NCI-H2107 (cell line): ENCODE measurements at places on chromosomes 6 and 20.

DNA sequence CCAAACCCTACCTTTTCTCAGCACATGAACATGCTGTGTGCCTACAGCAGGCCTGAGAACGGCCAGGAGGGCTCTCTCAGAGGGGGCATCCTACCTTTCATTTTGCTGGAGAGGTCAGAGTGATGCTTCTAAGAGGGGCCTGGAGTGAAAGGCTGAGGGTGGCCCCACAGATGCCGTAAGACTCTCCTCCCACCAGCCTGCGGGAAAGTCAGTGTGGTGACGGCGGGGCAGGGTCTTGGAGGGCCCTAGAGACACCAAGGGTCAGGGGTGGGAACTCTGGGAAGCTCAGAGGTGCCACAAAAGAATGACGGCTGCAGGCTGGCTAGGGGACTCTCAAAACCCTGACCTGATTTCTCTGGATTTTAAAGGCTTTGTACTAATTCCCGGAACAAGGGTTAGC lies 107.6 kb downstream of the SLC23A2 start:
- no peak for DNase-seq

GRCh38 chr20:37901654-37902503 lies 1.0 kb upstream of the VSTM2L start:
- DNase-seq: no peak

DNA sequence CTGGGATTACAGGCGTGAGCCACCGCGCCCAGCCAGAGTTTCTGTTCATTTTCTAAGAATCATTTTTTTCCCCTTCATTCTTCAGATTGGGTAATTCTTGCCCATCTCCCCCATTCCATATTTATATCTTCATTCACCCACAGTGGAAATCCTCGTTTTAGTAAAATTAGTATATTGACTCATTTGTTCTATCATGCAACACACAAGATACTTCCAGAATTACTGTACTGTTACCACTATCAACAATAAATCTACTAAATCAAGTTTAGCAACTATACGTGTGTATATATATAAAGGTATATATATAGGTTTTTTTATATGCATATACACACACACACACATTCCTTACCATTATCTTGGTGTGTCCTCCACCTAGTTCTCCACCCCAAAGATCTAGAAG lies 41.2 kb upstream of the KCNG1 start:
- no peak for DNase-seq

GRCh38 chr6:31266567-31267360 lies 5.1 kb downstream of the HLA-C start:
- no peak for DNase-seq

GRCh38 chr6:88517737-88518136 lies 351.6 kb upstream of the CNR1 start:
- no peak for DNase-seq

GRCh38 chr20:37408302-37409193 lies 62.6 kb downstream of the SRC start:
- no peak for DNase-seq

DNA sequence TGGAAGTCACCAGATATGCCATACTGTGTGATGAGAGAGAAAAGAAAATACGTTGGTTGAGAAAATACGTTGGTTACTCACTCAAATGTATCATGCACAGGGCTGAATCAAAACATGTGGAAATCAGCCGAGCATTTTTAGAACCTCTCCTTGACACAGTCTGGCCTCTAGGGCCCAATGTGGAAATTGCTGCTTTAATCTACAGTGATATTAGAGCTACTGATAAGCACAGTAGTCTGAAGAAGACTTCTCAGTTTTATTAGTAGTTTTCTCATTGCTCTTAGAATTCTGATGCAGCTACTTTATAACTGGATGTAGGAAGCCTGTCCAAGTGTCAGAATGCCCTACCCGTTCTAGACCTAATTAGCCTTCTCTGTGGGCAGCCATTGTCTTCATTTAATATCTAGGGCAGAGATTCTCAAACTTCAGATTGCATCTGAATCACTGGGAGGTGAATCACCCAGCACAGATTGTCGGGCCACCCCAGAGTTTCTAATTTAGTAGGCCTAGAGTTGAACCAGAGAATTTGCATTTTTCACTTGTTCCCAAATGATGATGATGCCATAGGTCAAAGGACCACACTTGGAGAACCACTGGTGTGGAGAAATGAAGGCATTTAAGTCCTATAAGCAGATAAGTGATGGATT lies 229.1 kb downstream of the PLCB1 start:
- DNase-seq: no peak

DNA sequence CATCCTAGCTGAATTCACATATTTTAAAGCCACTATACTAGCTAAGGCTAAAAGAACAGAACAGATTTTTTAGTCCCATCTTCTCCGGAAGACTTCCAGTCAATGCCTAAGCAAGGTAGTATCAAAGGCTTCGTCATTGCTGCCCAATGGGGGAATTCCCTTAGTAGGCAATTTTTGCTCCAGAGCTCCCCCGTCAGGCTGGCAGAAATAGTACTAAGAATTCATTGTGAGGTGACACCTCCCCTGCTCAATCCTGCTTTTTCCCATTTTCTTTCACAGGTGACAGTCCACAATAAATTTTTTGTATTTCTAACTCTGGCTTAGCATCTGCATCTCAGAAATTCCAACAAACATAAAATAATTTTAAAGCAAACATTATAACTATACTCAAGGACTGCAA lies 52.8 kb upstream of the SRSF6 start:
- no peak for DNase-seq

GRCh38 chr6:44422531-44422930 lies 35.0 kb downstream of the CDC5L start:
- no peak for DNase-seq

GRCh38 chr20:2773812-2774211 lies 26.6 kb downstream of the CPXM1 start:
- no peak for DNase-seq

DNA sequence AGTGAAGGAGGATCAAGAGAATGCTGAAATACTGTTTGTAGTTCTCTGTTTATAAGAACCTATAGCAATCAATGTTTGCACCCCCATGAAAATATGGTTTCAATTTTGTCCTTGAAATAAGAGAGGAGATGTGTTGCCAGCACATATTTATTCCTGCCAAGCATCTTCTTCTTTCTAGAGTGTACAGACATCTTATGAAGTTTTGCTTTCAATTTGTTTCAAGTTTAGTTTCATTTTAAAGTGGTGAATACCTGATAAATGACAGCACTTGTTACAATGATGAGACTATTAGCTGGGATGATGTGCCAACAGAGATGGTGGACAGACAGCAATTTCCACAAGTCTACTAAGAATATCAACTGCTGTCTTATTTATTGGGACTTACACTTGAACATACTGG lies 39.2 kb upstream of the CENPW start:
- DNase-seq: no peak

GRCh38 chr6:26126394-26127235 lies 39.4 kb downstream of the HFE start:
- DNase-seq: no peak

DNA sequence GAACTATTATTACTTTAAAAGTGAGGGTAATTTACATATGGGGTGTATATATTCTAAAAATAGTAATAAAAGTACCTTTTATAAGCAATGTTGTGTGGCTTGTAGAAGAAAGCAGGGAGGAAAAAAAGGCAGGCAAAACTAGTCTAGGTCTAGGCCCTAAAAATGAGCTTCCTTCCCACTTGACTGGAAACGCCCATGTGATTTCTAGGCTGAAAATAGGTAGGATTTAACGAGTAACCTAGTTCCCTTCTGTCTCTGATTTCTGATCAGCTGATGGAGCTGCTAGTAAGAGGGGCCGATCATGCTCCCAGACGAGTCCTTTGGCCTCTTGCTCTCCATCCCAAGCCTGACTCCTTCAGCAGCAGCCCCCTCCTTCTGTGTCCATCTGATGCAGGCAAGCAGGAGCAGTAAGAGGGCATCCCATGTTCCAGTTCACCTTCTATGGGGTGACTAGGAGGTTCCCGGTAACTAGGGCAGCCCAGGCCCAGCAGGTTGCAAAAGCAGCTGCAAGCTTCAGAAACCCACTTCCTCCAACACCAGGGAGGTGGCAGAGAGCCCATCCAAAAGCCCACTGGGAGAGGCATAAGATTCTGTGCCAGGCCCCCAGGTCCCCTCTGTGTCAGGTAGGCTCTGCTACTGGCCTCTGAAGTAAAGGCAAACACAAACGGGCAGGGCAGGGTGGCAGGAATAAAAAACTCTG lies 24.4 kb downstream of the TBC1D20 start:
- DNase-seq: no peak

DNA sequence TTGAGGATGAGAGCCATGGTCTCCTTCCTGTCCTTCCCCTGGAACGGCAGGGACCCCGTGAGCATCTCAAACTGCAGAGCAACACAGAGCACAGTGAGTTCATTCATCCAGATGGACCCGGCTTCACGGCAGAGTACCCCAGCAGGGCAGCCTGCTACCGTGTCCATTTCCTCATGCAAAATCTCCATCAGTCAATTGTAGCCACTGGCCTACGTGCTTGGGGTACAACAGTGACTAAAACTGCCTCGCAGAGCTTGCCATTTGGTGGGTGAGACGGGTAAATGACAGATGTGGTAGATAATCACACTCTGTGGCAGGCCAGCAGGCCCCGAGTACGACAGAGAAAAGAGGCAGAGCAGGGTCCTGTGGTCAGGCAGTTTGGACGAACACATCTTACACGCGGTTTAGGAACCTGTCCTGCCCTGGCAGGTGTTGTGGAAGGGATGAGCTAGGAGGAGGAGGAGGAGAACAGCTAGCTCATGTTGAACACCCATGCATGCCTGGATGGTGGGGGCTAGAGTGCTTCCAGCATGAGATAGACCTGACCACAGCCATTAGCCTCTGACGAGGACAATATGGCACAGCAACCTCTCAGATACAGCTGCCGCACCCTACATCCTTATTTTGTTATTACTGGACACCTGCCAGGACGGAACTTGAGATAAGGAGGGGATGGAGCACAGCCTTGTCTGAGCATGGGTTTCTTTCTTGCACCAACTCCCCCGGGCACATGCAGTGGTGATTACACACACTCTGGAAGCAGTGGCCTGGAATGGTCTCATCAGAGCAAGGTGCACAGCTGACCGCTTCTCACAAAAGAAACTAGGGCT lies 95.6 kb downstream of the RAMACL start:
- peak; percentile 41 for DNase-seq

DNA sequence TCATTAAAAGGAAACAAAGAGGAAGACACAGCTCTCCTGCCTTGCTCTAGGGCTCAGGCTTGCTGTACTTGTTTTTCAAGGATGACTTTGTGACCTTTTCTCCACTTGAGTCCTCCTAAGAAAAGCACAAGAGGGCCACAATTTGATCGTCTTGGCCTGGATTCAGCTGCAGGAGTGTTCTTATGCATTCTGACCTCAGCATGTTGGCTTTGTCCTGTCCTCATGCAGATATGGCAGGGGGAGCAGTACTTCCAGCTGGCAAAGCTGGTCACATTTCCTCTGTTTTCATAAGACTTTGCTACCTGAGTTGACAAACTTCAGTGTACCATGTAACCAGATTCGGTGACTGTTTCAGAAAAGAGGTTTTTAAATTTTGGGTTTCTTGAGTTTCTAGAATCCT lies 30.8 kb downstream of the KDM1B start:
- no peak for DNase-seq

- DNase-seq: no peak
These were observed 66.6 kb upstream of the FAM184A start for GRCh38 chr6:119145111-119145510.

DNA sequence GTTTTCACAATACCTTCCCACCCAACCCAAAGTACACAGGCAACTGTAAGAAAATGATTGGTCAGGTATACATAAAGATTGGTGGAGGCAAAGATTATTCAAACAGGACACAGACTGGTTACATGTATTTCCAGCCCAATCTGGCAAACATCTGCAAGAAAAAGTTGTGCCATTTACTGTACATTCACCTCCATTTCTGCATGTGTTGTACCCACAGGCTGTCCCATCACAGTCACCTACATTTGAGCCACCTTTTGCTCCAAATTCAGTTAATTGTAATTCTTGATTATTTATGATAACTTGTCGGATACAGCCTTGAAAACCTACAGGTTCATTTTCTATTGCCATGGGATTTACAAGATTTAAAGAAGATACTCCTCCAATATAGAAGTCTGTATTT lies 85.6 kb downstream of the PHF3 start:
- no peak for DNase-seq

DNA sequence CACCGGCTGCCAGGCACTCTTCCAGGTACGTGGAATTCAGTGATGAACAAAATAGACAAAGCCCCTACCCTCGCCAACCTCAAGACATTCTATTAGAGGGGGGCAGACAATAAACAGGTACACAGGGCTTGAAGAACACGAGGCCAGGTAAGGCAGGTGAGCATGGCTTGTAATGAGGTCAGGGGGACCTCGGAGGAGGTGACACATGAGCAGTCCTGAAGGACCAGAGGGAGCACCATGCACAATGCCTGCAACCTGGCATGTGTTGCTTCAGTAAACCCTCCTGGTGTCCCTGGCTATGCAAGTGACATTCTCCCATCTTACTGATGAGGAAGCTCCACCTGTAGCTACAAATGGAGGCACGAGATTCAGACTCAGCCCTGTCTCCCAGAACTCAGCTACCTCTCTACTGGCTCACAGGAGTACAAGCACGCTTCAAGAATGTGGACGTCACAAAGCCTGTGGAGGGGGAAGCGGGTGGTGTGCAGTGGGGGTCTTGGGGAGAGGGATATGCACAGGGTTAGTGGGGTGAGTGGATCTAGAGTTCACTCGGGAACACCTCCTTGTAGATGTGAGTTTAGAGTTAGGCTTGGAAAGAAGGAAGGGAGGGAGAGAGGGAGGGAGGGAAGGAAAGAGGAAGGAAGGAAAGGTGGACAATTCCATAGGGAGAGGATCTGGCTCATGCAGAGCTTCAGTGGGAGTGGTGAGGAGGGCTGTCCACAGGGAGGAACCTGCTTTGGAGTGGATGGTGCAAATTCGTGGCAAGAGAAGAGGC lies 7.6 kb upstream of the MAPK13 start:
- no peak for DNase-seq

- no peak for DNase-seq
These were observed 9.1 kb downstream of the SNTA1 start for GRCh38 chr20:33434434-33434833.

GRCh38 chr6:109662192-109662591 lies 28.8 kb downstream of the AK9 start:
- no peak for DNase-seq

DNA sequence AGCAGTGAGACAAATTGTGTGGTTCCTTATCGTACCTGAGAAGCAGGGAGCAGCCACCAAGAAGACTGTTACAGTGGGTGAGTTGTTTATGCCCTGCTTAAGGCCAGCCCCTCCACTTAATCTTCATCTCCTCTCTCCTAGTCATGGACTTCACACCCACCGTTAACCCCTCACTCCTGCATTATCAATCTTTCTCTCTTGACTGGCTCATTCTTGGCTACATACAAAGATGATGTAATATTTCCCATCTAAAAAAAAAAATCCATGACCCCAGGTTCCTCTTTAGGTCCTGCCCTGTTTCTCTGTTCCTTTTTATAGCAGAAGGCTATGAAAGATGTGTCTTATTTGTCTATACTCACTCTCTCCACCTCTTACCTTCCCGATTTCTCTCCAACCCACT lies 72.4 kb downstream of the SHLD1 start:
- DNase-seq: no peak

DNA sequence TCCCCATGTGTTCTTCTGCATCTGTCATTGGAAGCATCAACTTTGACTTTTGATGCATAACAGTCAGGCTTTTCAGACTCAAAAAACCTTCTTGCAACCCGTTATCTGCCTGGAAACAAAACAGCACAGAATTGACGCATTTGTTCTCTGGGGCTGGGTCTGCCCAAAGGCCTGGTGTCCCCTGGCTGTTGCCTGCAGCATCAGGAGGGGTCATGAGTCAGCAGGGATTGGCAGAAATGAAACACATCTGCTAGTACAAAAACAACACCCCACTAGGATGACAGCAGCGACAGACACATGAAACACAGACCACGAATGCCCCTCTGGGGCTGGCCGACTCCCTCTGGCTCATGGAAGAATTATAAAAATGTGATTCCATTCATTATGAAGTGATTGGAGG lies 157.6 kb upstream of the INSM1 start:
- no peak for DNase-seq
